ENCODE measurements at places on chromosomes 6 and 20.
A peak's percentile ranks its signal among the peaks of the same experiment; 100 is the strongest.

GRCh38 chr6:83592770-83593394, 80.5 kb downstream of the PRSS35 start:
- peak; percentile 62 for DNase-seq

DNA sequence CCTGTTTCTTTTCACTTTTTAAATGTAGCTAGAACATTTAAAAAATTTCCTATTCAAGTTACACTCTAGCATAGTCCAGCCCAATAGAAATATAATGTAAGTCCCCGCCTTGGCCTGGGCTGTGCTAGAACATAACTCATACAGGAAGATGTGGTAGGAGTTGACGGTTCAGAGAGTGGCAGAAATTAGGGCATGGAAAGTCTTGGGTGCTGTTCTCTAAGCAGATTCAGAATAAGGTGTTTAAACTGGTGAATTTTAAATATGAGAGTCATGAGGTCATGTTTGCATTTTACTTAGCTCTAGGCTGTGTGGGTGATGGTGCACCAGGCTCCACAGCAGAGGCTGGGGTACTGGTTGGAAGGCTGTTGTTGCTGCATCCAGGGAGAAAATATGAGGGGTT, 256.5 kb downstream of the FARS2 start:
- DNase-seq, result no peak

GRCh38 chr6:108947114-108947854, 99.1 kb downstream of the ARMC2 start:
- DNase-seq, result no peak

GRCh38 chr6:89048288-89048923, 32.1 kb upstream of the PNRC1 start:
- no peak for DNase-seq

DNA sequence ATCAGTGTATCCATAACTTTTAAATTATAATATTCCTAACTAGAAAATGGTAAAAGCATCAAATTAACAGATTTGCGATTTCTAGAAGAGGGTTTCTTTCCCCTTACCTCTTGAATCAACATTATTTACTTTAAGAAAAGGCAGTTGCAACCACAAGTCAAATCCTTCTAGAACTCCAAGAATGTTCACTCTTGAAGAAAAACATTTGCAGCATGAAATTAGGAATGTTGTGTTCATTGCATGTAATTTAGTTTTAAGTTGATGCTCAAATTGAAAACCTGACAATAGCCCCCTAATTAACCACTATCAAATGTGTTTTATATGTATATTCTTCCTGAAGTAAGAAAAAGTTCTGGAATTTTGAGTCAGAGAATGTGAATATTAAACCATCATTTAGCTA, 2.3 kb upstream of the REV3L start:
- no peak for DNase-seq

DNA sequence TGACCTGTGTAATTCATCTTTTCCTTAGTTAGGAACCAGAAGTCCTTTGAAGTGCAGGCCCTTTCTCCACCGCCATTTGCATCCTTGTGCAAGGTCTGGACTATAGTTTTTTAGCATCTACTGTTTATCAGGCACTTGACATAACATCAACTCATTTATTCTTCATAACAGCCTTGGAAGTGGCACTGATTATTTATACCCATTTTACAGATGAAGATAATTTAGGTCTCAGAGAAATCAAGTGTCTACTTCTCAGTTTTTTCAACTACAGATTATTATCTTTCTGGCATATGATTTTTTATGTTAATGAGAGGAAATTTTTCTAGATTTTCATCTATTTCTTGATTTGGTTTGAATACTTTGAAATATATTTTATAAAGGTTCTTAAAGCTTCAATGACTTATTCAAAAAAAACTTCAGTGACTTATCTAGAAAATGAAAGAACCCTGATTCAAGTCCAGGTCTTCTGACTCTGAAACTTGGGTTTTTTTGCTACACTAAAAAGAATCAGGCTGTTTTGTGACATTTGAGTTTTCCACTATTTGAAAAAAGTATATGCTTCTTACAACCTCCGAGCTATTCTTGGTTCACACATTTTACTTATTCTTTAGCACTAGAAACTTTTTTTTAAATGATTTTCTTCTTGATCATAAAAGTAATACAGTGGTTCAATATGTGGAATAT, 3.1 kb upstream of the UBE2J1 start:
- DNase-seq, result no peak

DNA sequence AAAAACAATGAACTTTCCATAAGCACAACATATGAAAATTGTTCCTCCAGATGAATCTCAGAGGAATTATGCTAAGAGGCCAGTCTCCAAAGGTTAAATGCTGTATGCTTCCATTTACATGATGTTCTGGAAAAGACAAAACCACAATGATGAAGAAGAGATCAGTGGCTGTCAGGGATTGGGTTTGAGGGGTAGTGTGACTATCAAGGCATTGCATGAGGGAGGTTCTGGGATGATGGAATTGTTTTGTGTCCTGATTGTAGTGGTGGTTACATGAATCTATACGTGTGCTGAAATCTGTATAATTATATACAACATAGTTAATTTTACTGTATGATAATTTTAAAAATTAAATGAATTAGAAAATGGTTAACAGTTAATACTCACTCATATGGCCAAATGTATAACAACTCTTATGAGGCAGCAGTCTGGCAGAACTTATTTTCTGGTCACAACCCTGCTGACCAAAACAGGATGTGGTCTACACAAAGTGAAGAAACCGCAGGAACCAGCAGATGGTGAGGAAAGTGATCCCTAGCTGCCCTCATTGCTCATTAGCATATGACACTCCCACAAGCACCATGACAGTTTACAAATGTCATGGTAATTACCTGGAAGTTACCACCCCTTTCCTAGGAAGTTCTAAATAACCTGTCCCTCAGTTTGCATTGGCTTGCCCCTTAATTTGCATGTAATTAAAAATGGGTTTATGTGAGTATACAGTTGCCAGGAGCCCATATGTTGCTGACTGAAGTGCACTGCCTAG, 31.9 kb downstream of the NSFL1C start:
- no peak for DNase-seq

All from K562 (cell line).